NCI-H1092 treated with DMSO at 0.1 percent for 48 hours (cell line): ENCODE measurements at places on chromosomes 3 and 15.

- no peak for DNase-seq
Observed at GRCh38 chr3:30988769-30989168, 94.3 kb upstream of the GADL1 start.

GRCh38 chr3:45026038-45026437 lies at the start of gene CLEC3B:
Gene CLEC3B (plus strand): TSS chr3:45026303. CDS start chr3:45026363, 60 bp downstream.
- no peak for DNase-seq

GRCh38 chr3:16534640-16535262 lies 21.3 kb upstream of the RFTN1 start:
- peak; percentile 6 for DNase-seq

GRCh38 chr3:52704611-52705437 lies 767 bp downstream of the GLT8D1 start:
- DNase-seq = no peak

GRCh38 chr3:181265750-181266333 lies 276.3 kb upstream of the DNAJC19 start:
- no peak for DNase-seq

- no peak for DNase-seq
Observed at GRCh38 chr3:142850395-142851023, 38.4 kb downstream of the PCOLCE2 start.

DNA sequence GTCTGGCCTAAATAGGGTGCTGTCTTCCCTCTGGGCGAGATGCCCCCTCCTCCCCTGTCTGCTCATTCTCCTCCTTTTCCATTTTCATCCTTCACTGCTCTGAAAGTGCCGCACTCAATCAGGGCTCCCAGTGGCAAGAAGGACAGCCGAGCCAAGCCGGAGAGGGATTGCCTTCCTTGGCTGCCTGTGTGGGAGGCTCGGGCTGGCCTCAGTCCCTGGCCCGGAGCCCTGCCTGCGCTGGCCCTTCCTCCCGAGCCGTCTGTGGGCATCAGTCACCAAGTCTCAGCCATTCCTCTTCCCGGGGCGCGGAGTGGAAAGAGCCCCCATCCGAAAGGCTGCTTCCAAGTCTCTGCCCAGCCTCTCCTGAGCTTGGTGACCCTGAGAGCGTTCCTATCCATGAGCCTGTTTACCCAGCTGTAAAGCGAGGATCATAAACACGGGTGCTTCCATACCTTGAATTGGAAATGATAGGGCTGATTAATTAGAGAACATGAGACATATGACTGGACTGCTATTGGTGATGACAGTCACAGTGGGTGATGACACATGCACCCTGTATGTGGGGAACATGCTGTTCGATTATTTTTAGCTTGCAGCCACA lies 59.1 kb upstream of the TLE3 start:
- DNase-seq = peak; percentile 58

DNA sequence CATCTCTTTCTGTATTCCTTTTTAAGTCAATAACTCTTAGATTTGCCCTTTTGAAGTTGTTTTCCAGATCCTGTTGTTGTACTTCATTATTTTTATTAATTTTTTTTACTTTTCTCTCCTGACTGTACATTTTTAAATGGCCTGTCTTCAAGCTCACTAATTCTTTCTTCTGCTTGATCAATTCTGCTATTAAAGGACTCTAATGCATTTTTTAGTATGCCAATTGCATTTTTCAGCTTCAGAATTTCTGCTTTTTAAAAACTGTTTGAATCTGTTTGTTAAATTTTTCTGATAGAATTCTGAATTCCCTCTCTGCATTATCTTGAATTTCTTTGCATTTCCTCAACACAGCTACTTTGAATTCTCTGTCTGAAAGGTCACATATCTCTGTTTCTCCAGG lies 5.6 kb downstream of the OR5K4 start:
- DNase-seq = no peak

GRCh38 chr15:68693071-68693470 lies 114.3 kb downstream of the CORO2B start:
- DNase-seq = no peak

GRCh38 chr3:101039285-101039684 lies 46.1 kb upstream of the ABI3BP start:
- no peak for DNase-seq

- peak; percentile 48 for DNase-seq
Observed at GRCh38 chr3:65953301-65953812, 85.4 kb downstream of the MAGI1 start.

DNA sequence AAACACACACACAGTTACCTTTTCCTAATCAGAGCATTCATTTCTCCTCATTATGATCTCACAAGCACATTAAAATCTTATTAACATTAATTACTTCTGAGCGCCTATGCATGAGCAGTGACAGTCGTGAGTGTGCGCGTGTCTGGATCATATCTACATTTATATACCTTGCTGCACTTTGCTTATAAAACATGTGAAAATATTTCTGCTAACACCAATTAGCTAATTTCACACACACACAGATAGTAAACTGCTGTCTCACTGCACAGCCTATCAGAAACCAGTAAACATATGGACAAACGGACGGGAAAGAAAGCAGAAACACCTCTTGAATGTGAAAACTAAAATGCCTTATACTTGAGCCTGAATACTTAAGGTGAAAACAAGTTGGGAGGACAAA lies 64.8 kb downstream of the ZBTB20 start:
- DNase-seq = no peak

DNA sequence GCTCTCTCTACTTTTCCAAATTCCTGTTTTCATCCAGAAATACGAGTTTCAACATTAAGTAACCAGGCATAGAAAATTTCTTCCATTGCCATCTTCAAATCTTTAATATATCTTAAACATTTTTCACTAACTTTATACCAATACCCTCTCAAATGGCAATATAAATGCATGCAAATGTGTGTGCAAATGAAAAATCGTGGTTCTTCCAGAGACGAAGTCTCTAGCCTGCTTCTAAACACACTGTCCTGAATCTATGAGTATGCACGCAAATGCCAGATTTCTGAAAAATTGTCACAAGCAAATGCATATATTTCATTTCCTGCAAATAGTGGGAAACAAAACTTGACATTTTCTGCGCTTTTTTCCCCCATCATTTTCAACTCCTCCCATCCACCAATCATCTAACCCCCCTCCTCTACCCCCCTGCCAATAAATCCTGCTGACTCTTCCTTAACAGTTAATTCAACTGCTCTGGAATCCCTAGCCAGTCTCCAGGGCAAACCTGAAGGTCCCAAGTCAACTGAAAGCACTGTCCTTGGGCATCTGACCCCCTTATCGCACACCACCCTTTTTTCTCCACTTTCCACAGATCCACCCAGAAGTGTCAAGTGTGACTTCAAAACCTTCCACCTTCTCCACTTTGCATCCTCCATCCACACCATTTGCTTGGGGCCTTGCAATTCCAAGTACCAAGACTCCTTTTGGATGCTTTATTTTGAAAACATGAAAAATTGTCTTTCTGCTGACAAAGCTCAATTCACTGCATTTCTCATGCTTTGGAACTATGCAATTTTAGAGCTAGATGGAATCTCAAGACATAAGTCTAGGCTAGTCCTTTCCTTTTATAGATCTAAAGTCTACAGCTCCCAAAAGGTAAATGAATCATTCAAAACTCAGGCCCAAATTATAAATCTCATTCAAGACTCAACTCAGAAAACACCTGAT lies 144.7 kb downstream of the OSBPL10 start:
- DNase-seq = no peak

- no peak for DNase-seq
Observed at GRCh38 chr3:109132801-109133473, 3.6 kb upstream of the C3orf85 start.

- DNase-seq = no peak
Observed at GRCh38 chr3:13571831-13572750, 23.2 kb downstream of the FBLN2 start.

DNA sequence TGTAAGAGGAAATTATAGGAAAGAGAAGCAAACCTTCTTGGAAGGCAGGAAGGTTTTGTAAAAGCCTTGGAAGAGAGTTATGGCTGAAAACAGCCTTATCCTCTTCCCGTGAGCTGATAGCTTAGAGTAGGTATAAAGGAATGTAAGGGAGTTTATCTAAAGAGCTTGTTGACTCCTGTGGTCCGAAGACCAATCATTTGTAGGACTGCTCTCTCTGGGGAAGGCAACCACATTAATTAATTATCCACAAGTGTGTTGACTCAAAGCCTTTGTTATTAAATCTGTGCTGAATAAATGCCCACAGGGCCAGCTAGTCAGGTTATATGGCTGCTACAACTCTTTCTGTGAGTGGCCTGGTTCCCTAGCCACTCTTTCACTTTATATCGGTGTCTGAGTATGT lies 452.1 kb upstream of the RASGRP1 start:
- DNase-seq = no peak

DNA sequence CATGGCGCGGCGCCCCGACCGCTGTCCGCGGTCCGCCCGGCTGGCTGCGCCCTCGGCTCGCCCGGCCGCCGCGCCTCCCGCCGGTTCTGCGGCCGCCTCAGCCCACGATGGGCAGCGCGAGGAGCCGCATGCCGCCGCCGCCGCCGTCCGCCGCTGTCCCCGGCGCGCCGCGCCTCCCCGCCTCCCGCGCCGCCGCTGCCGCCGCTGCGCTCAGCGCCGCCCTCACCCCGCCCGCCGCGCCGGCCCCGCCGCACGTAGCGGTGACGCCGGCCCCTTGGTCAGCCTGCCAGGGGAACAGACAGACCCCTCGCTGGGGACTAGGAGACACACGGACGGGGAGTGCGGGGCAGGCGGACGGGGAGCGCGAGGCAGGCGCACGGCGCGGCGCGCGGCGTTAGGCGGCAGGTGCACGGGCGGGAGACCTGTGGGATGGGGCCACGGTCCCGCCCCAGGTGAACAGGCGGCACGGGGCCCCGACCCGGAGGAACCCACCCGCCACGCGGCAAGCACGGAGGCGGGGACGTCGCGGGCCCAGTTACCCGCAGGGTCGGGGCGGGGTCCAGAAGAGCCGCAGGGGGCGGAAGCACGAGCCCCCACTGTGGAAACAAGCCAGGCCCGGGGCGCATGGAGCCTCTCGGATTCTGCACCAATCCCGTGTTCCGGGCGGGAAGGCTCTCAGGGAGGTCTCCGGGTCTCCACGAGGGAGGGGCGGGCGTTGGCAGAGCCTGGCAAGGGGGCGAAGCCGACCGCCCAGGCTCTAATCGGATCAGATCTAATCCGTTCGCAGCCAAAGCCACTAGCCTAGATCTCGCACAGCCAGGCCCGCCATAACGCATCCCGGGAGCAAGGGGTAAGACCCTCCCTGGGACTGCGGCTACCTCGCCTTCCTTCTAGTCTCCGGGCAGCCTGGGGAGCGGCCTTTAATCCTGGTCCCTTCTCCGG lies at the start of gene CSPG5:
Gene CSPG5, minus strand, starts transcription at position 175 of the 942 bp plus-strand sequence. Its CDS starts 172 bp downstream, at position 3.
- DNase-seq = no peak

DNA sequence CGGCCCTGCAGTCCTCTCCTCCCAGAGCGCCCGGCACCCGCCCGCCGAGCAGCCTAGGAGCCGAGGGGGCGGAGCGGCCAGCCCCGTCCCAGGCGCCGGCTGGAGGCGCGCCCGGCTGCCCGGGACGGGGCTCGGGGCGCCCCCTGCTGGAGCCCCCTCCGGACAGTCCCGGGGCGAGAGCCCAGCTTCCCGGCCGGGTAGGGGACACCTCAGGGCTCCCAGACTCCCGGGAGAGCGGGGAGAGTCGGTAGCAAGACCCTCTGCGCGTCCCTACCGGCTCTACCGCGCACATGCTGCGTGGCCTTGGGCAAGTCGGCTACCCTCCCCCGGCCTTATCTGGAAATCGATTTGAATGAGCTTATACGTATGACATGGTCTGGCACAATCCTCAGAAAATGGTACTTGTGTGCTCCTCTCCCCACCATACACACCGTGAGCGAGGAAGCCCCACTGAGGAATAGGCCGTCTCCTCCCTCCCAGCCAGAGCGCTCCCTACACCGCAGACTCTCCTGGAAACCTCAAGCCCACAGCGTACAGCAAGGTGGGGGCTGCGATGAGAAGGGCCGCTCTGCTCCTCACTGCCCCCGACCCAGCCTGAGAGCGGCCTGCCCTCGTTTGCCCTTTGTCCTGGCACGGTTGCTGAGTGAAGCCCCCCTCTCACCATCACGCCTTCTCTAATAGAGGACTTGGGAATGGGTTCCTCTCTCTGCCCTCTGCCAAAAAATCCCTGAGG lies at the start of gene DAPK2:
Gene DAPK2, minus strand, starts transcription at position 65 of the 733 bp plus-strand sequence. CDS start 6,224 bp downstream, outside the sequence.
- peak; percentile 18 for DNase-seq

- DNase-seq = no peak
Observed at GRCh38 chr15:89371228-89372044, 36.8 kb upstream of the POLG start.

- peak; percentile 1 for DNase-seq
Observed at GRCh38 chr3:148366743-148367410, 330.8 kb upstream of the AGTR1 start.

- no peak for DNase-seq
Observed at GRCh38 chr15:57455929-57456328, 79.6 kb downstream of the CGNL1 start.

GRCh38 chr3:11844891-11845290 lies 1.8 kb downstream of the TAMM41 start:
- DNase-seq = no peak

DNA sequence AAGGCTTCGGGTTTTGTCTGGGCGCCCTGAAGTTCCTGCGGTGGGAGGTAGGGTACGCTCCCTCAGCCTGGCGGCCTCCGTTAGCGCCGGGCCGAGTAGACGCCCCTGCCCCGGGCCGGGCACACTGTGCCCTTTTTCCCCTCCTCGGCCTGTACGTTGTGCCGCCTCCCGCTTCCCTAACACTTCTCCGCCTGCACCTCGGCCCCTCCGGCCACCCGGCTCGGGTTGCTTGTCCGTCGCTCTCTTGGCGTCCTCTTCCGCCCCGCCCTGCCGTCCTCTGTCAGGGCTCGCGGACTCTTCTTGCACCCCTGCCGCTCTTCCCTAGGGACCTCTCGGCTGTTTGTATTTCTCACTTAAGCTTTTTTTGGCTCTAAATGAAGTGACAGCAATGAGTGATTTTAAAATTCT lies 384 bp downstream of the KNL1 start:
- DNase-seq = peak; percentile 69

- peak; percentile 95 for DNase-seq
Observed at GRCh38 chr3:140186421-140186920, 251.5 kb downstream of the CLSTN2 start.

DNA sequence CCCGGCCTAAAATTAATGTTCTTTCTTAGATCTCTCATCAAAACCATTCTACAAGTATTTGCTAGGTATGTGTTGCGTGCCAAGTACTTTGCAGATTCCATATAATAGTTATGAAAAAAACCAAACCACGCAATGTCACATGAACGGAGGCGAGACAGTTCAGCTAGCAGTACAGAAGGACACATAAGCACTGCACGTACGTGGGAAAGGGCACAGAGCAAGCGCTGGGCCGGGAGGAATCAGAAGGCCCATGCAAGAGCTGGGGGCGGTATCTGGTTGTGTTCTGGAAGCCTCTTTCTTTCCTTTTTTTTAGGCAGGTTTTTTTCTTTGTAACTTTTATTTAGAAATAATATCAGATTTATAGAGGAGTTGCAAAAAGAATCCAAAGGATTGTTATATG lies 11.3 kb downstream of the PDIA5 start:
- DNase-seq = no peak

DNA sequence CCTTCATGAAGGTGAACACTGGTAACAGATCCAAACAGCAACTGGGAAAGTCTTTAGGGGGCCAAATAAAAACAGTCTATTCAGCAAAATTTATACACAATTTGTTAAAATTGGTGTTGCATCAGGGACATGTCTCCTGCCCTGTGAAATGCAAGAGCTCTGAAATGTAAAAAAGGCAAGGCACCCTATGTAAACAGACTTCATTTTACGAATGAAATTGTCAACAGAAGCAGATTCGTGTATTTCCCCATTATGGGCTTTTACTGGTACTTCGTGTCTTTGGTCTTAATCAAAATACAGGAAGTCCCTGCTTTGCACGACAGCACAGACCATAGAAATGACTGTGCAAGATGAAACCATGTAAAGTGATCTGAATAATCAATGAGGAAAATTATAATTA lies 127.3 kb upstream of the THBS1 start:
- peak; percentile 47 for DNase-seq

GRCh38 chr3:171688593-171688992 lies 121.7 kb downstream of the PLD1 start:
- DNase-seq = no peak

GRCh38 chr3:32583708-32584107 lies 13.1 kb upstream of the DYNC1LI1 start:
- no peak for DNase-seq
